ENCODE measurements at places on chromosomes 7 and 10.

DNA sequence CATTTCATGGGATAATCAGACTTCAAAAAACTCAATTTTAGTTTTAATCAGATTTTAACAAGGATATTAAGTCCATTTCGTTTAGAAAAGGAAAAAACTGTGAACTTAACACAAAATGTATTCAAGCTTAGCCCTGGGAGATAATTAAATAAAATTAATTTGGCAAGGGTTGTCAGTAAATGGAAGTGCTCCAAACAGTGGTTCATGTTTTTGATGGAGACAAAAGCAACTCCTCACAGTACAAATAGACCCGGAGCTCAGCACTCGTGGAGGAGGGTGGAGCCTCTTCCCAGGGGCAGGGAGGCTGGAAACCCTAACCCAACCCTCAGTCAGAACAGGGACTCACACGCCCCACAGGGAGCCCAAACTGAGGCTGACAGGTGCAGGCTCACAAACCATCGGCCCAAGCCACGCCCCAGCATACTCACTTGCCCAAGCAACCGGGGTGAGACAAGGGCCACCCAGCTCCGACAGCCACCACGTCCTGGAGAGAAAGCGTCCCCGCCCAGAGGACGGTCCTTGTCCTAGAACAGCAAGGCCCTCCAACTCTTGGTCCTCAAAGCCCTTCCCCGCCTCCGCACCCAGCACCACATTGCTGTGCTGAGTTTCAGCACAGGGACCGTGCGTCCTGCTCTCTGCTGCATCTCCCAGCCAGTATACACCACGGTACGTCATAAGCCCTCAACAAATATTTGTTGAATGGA is 39.8 kb downstream of the MAD1L1 start:
- DNase-seq = no peak

DNA sequence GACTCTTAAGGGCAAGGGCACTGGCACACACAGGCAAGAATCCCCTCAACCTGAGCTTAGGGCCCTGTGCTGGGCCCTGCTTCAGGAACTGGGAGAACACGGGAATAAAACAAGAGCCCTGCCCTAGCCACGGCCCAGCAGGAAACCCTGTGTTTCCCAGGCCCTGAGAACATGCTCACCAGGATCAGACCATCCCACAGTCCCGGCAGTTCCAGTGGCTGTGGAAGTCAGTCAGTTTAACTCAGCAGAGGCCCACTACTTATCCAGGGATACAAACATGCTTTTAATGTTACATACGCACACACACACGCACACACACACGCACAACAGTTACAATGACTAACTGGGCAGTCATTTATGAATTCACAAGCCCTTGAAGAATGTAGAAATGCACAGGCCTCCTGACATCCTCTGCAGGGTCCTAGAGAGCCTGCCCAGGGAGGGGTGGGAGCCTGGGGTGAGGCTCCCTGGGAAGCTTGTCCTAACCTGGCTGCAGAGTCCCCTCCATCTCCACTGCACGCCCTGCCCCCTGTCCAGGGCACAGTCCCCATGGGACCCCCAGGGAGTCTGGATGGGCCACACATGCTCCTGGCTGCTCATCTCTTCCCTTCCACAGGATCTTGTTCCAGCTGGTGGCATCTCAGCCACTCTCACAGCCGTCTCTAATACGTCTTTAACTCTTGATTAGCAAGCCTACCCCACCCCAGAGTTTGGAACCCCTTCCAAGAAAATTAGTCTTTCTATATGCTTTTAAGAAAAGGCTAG is 97.6 kb downstream of the TCERG1L start:
- no peak for DNase-seq

- no peak for DNase-seq
These were observed 51.0 kb upstream of the ELN start for GRCh38 chr7:73976761-73977618.

- DNase-seq = no peak
These were observed 6.3 kb upstream of the CLIP2 start for GRCh38 chr7:74282748-74283459.

Data from KG1 (cell line).